Effector CD4-positive, alpha-beta T cell (primary cell): ENCODE measurements at places on chromosomes 2 and 18.

DNA sequence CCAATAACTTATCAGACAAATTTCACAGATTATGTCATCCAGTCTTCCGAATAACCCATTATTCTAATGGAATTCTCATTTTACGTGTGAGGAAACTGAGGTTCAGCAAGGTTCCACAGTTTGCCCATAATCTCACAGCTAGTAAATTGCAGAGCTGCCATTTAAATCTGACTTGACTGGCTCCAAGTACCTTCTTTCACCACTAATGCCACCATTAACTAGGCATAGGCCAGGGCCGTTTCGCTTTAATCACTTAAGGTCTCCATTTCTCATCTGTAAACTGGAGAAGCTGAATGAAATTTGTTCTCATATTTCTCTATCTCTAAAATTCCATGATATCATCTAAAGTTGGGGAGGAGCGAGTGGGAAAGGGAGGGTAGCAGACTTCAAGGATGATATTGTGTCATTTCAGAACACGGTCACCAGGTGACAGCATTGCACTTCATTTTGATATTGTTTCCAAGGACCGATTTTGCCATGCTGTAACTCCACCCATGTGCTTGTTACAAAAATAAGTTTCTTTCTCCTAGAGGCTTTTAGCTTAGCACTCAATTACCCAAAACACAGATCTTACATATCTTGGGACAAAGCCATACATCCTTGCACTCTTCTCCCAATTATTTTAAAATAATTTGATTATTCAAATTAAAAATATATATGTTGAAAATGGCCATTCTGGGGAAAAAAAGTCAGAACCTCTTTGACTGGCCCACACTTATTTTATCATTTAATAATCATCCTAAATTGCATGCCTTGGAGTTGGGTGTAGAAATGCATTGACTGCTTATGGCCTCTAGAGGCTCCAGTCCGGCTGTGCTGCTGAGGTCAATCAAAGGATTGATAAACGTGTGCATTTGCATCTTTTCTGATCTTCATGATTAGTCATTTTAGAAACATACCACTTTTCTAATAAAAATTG lies 123.8 kb downstream of the AKAIN1 start:
- no peak for DNase-seq

GRCh38 chr18:55844382-55844781 lies 256.4 kb upstream of the TCF4 start:
- no peak for DNase-seq

DNA sequence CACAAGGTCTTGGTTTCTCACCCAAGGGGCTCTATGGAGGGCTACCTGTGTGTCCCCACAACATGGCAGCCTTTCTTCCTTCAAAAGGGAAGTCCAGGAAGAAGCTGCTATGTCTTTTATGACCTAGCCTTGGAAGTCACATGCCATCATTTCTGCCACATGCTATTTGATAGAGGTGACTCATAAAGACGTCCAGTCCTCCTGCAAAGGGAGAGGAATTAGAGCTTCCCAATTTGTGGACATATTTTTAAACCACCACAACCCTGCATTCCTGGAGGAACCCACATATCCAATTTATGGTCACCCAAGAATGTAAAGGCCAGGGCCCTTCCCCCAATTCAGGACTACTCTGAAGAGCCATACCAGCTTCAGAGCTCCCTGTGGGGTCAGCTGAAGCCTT lies 246.2 kb downstream of the CYP26B1 start:
- no peak for DNase-seq

GRCh38 chr18:74589021-74589420 lies 8.6 kb upstream of the ZNF407 start:
- DNase-seq = no peak

DNA sequence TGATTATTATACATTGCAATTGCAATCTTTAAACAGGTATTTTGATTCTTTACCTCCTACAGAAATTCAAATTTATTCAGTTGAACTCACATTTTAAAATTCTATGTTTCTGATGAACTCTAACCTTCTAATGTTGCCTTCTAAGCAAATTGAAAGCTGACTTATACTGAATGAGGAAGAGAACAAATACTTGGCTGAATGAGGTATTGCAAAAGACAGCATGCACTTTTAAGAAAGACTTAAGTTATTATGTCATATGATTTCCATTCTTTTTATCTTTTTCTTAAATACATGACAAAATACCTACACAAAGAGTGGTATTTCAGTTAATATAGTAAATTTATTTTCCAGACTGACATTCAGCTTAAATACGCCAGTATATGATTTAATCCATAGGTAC lies 64.7 kb downstream of the FAM228A start:
- DNase-seq = no peak

GRCh38 chr18:55744206-55744605 lies 156.2 kb upstream of the TCF4 start:
- DNase-seq = no peak

DNA sequence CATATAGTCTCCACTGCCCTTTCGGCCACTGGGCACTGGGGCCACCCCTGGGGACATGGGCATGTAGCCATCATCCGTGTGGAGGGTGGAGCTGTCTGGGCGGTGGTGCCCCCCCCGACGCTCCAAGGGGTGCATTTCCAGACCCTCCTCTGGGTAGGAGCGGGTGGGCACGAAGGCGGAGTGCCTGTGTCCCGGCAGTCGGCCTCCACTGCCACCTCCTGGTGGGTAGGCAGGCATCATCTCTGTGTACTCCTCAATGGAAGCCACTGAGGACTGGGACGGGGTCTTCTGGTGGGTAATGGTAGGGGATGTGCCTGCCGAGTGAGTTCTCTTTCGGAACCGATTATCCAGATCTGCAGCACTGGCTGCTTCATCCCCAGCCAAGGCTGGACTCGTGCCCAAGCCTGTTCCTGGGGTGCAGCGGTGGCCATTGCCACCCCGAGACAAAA lies 2.8 kb downstream of the IRS1 start:
- DNase-seq = no peak

DNA sequence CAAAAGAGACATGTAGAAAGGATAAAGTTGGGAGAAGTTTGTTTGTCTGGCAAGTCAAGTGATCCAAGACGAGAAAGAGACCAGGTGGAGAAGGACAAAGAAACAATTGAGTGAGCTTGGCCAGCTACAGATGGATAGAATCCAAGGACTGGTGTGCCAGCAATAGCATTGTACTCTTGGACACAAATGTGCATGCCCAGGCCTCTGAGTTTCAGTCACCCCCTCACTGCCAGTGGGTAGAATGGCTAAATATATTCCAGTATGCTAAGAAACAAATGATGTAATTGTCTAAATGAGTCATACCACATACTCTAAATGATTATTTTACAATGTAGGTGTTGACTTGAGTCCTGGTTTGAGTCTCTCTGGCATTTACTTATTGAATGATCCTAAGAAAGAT lies 881.3 kb downstream of the LRRTM4 start:
- DNase-seq = no peak

- no peak for DNase-seq
Observed at GRCh38 chr2:177535958-177536504, 143.5 kb downstream of the AGPS start.

GRCh38 chr2:15158100-15158499 lies 403.0 kb downstream of the NBAS start:
- no peak for DNase-seq

GRCh38 chr2:147696426-147696825 lies 148.4 kb upstream of the ACVR2A start:
- DNase-seq = no peak

DNA sequence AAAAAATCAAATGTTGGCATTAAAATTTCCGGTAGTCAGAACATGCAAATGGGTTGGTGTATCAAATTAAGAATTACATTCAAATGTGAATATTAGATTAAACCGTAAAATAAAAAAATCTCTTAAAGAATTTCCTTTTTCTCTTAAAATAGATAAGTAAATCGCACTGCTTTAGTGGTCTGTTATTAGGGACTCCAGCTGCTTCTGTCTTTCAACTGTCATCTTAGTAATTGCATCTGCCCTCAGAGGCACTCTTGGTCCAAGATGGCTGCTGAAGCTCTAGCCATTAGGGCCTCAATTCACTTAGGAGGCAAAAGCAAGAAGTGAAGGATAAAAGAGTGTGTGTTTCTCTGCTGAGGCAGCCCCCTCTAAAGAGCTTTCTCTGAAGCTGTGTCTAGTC lies 132.4 kb downstream of the MGAT5 start:
- DNase-seq = no peak

- DNase-seq = no peak
Observed at GRCh38 chr2:27705851-27706622, 42.3 kb downstream of the SLC4A1AP start.

GRCh38 chr18:25553631-25554263 lies 201.8 kb upstream of the ZNF521 start:
- no peak for DNase-seq

DNA sequence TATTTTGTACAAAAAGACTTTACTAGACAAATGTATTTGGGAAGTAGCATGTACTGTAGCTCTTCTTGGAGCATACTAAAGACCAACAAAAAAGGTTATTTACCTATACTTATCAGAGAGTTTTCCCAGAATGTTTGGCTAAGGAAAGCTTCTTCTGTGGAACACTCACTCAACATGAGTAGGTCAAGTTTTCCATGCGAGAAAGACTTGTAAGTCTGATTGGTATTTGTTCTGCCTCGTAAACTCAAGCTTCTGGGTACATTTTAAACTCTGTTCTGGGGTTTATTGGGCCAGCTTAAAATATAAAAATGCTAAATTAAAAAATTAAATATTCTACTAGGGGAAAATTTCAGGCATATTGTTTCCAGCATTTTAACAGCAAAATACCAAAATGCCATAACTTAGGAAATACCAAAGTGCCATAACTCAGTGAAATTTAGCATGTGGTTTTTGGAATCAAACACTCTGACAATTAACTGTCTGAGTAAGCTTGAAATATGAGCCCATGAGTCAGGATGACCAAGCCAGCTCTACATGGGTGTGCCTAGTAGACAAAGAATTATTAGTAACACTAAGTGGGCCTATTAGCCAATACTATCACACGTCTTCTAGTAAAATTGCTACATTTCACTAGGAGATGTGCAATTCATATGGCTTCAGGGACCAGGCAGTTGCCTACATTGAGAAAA lies 47.3 kb upstream of the SERPINE2 start:
- no peak for DNase-seq

GRCh38 chr18:46257366-46257765 lies 153.2 kb downstream of the HAUS1 start:
- DNase-seq = no peak

- DNase-seq = no peak
Observed at GRCh38 chr2:20573620-20574422, 77.1 kb downstream of the HS1BP3 start.

DNA sequence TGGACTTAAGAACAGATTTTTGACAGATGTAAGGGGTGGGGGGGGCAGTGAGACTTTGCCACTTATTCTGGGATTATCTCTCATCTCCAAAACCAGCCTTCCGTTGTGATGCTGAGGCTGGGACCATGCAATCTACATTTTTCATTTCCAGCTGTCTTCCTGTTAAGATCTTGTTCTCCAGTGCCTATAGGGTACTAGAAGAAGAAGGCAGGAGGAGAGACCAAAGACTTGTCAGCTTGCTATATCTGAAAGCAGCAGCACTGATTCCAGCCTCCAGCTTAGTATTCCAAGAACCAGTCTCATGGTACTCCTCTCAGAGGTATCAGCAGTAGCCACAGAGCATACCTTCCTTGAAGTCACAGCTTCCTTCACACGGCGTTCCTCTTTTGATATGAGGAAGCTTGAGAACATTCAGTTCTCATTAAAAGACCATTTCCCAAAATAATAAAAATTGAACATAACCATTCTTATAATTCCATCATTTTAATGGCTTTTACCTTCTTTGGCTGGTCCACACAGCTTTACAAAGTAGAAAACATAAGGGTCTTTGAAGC lies 49.8 kb downstream of the USP34 start:
- DNase-seq = no peak

GRCh38 chr2:214696681-214697080 lies 112.8 kb downstream of the BARD1 start:
- no peak for DNase-seq

DNA sequence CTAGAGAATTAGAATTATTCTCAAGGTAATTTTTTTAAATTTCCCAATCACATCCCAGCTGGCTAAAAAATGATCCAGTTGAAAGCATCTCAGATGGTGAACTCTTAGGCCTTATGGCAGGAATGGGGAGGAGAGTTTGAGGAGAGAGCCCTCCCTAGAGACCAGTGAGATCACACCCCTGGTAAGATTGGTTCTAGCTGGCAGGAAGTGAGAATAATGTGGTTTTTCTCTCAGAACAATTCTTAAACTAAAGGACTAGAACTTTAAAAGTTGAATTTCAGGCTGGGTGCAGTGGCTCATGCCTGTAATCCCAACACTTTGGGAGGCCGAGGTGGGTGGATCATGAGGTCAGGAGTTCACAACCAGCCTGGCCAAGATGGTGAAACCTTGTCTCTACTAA lies 120.2 kb downstream of the MYO3B start:
- DNase-seq = no peak

- no peak for DNase-seq
Observed at GRCh38 chr2:45851111-45851510, 199.6 kb downstream of the PRKCE start.

DNA sequence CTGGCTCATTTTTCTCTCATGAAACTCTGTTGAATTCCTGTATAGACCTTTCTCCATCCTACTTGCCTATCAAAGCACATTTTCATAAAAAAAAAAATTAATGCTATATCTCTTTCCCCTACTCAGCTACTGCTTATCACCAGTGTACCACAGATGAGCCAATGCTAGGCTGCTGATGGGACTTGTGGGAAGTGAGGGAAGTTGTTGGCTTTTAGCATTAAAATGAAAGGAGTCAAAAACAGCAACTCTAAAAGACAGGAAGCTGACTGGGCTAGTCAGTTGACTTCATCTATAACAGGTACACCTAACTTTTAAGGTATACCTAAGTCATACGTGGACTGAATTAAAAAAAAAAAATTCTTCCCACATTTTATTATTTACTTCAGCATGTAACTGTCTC lies 102.1 kb downstream of the FAM117B start:
- no peak for DNase-seq

- no peak for DNase-seq
Observed at GRCh38 chr2:174602745-174603144, 5.1 kb upstream of the WIPF1 start.

- no peak for DNase-seq
Observed at GRCh38 chr2:104658144-104658835, 195.6 kb upstream of the POU3F3 start.

GRCh38 chr2:238166391-238167343 lies 7.9 kb downstream of the ERFE start:
- no peak for DNase-seq

DNA sequence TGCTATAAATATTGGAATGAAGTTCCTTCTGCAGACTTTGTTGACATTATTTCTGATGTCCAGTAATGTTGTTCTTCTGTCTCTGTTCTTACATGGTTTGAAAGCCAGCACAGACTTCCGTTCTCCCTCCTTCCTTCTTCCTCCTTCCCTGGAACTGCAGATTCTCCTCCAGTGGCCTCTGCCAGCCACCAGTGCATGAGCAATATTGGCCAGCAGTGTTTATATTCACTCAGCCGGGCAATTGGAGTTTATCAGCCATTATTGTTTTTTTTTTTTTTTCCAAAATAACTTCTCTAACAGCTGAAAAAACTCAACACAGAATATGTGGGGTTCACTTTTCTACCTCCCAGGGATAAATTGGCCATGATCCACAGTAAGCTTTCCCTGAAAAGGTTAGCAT lies 86.8 kb downstream of the ADCYAP1 start:
- DNase-seq = no peak
